ENCODE measurements at places on chromosomes 4 and X.
A peak's percentile ranks its signal among the peaks of the same experiment; 100 is the strongest.

DNA sequence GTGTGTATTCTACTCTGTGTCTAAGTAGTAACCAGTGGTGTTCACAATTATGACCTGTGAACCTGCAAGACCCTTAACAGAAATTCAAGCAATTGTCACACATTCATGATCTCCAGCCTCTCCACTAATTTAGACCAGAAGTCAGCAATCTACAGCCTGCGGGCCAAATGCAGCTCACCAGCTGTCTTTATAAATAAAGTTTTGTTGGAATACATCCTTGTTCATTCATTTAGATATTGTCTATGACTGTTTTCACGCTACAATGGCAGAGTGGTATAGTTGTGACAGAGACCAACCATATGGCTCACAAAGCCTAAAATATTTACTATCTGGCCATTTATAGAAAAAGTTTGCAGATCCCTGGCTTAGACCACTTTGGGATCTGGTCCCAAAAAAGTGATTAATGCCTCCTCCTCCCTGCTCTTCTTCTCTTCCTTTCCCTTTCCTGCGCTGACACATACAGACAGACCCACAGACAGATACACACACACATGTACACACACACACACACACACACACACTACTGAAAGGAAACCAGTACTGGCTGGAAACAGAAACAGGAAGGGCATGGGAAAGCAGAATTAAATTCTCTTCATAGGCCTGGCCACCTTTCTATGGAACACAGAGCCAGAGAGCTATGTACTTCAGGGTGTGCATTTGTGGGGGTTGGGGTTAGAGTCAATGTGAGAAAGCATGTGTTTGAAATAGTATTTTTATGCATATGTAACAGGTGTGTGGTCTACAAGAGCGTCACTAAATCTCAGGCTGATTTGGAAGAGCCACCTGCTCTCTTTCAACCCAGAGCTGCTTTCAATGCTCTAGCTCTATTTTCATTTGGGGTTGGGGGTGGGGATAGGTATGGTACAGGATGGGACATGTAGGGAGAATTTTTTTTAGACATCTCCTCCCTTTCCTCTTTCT, 49.7 kb upstream of the TMEM164 start:
- no peak overlapping the region for H3K27ac ChIP-seq
- H3K36me3 ChIP-seq, result no peaks in the 10 kb centered on the region
- H3K4me3 ChIP-seq, result no peak overlapping the region
- no peak for DNase-seq

GRCh38 chr4:52106660-52107059, 55.6 kb downstream of the SPATA18 start:
- no peak overlapping the region for H3K27ac ChIP-seq
- no peak overlapping the region for H3K4me3 ChIP-seq
- no peak for DNase-seq
- H3K27me3 ChIP-seq, result no peaks in the 10 kb centered on the region
- H3K4me1 ChIP-seq, result no peaks in the 10 kb centered on the region

DNA sequence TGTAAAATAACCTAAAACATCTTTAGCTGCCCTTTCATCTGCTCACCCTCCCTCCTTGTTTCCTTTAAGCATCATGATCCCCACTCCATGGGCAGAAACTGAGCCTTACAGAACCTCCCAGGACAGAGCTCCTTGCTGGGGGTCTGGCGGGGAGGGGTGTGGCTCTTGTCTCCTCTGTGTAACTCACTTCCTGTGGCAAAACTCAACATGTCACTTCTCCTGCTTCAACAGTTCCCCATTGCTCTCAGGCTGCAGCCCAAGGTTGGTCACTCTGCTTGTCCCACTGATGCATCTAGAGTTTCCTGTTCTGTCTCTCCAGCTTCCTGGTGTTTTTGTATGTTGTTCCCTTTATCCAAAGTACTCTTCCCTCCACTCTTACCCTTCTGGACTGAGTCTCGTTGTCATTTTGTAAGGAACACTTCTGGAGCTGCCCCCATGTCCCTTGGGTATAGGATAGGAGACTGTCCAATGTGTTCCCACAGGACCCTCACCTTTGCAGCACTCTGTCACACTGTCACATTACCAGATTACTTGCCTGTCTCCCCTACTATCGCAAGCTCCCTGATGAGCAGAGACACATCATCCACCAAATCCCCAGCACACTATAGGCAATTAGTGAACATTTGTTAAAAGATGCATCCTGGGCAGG, 19.6 kb downstream of the TMEM31 start:
- no peak overlapping the region for H3K27ac ChIP-seq
- peaks cover 12% of the 10 kb centered on the region for H3K4me1 ChIP-seq
- no peak for DNase-seq
- no peaks in the 10 kb centered on the region for H3K36me3 ChIP-seq

- no peaks in the 10 kb centered on the region for H3K27me3 ChIP-seq
- peak overlapping the region; percentile 84 for H3K27ac ChIP-seq
- peaks cover 6% of the 10 kb centered on the region for H3K36me3 ChIP-seq
- no peak for DNase-seq
- H3K4me3 ChIP-seq, result no peak overlapping the region
- peaks cover 60% of the 10 kb centered on the region for H3K4me1 ChIP-seq
These were observed 30.0 kb downstream of the FAM9C start for GRCh38 chrX:13014111-13015096.

DNA sequence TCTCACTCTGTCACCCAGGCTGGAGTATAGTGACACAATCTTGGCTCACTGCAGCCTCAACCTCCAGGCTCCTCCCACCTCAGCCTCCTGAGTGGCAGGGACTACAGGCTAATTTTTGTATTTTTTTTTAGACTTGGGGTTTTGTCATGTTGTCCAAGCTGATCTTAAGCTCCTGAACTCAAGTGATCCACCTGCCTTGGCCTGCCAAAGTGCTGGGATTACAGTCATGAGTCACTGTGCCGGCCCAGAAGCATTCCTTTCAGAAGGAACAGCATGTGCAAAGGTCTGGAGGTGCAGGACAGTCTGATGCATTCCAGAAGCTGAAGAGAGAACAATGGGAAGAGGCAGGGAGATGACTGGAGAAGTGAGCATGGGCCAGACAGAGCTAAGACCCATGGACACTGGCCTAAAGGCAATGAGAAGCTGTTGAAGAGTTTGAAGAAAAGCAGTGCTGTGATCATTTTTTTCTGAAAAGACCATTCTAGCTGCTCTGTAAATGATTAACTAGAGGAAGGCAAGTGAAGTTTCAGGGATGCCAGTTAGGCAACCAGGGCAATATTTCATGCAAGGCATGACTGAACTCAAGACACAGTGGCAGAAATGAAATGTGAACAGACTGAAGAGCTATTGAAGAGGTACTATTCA, 43.2 kb downstream of the MANBA start:
- H3K36me3 ChIP-seq, result peaks cover 24% of the 10 kb centered on the region
- H3K27me3 ChIP-seq, result no peaks in the 10 kb centered on the region
- DNase-seq, result no peak

DNA sequence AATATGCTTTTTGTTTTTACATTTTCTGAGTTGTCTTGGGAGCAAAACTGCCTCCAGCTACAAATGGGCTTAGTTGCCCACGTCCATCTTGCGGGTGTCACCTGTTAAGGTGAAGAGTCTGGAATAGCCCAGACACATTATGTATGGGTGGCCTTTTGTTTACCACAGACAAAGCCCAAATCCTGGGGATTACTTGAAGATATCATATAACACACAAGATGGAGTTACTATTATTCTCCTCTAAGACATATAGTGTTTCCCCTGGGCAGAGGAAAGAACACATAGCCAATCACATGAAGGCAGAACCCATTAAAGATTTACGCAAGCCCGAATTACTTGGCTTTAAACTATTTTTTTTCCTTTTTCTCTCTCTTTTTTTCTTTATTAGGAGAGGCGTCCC, 625.6 kb upstream of the FAM241A start:
- no peaks in the 10 kb centered on the region for H3K4me1 ChIP-seq
- no peaks in the 10 kb centered on the region for H3K36me3 ChIP-seq
- no peak for DNase-seq
- no peak overlapping the region for H3K4me3 ChIP-seq
- no peaks in the 10 kb centered on the region for H3K27me3 ChIP-seq

DNA sequence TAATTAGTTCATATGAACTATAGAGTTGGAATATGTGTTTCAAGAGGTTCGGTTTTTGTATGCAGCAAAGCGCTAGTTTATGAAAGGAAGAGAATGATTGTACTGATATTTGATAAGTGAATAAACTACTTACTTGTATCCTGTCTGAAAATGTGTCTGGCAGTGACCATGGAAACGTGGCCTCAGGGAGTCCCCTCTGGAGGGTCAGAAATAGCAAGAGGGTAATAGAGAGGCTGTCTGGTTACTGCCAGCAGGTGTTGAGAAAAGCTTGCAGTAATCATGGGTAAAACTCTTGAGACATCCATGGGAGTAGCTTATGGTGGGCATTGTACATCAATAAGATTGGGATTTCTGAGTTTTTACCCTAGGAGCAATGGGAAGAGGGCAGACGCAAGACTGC, 77.1 kb downstream of the DCLK2 start:
- no peak for DNase-seq
- no peak overlapping the region for H3K4me3 ChIP-seq
- no peaks in the 10 kb centered on the region for H3K36me3 ChIP-seq
- no peak overlapping the region for H3K27ac ChIP-seq
- peaks cover 3% of the 10 kb centered on the region for H3K27me3 ChIP-seq

All from activated CD4-positive, alpha-beta memory T cell treated with anti-CD3 and anti-CD28 coated beads, Interleukin-2, amount 10 ng/mL, durations not matched to agents 7 days and 5 days (primary cell).